ENCODE measurements at places on chromosomes 7 and 10. TPM values are rescaled to one million over a fixed set of nuclear protein-coding genes. Genes with fewer than 3 reads are reported as not detected.

GRCh38 chr7:79063019-79063698 is 390.3 kb downstream of the MAGI2 start:
- DNase-seq = no peak

EIF3B gene
- total RNA-seq = 337 TPM

DNA sequence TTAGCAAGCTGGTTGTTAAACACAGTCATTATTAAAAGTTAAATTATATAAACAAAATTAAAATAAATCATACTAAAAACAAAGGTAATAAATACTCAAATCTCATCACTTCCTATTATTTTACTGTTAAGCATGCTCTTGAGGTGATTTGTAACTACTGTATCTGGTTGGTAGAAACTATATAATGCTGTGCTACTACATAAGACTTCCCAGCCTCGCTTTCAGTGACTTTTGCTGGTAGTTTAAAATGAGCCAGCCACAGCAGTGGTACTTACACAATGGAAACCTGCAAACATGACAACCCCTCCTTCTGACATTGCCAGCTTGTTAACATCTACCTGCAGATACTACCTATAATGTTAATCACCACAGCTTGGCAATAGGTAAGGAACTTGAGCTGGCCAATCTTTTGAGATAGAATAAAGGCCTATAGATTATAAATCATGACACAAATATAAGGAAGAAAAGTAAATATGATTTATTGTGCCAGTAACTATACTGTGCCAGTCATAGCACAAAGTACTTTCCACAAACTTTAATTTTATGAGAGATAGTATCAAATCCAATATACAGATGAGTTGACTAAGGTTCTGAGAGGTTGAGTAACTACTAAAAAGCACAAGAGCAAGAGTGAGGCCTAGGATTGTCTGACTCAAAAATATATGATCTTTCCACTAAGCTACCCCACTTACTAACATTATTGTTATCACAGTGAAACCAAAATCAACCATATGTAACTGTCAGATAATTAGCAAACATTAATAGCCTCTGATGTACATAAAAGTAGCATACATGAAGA is 181.1 kb upstream of the ASAH2 start:
- no peak for DNase-seq

- no peak for DNase-seq
Measured at GRCh38 chr7:92872701-92873100, 36.3 kb upstream of the CDK6 start.

OGDHL gene
- 21.9 TPM for total RNA-seq

SHH gene
- 0.07 TPM for total RNA-seq

- DNase-seq = peak; percentile 45
Measured at GRCh38 chr7:135558337-135558767, 635 bp downstream of the NUP205 start.

GRCh38 chr7:53611043-53611442 is 575.6 kb downstream of the POM121L12 start:
- no peak for DNase-seq

CDNF gene
- 1.3 TPM for total RNA-seq

IDI2 gene
- not detected for total RNA-seq

MASTL gene
- 37.1 TPM for total RNA-seq

DNA sequence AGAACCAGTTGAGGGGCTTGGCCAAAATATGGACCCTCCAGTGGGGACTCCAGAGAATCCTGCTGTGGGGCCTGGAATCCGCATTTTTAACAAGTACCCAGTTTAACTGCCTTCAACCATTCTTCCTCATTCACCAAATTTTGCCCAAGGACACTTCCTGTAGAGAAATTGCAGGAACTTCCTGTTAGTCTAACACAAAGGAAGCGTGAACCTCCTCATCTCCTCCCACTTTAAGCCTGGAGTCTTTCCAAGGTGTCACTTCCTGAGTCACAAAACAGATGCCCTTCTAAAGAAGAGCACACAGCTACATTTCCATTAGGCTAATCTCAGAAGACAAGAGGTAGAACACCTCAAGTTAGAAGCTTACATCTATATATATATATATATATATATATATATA is 188.4 kb downstream of the PPP1R17 start:
- no peak for DNase-seq

CFAP43 gene
- total RNA-seq = 0.64 TPM

- no peak for DNase-seq
Measured at GRCh38 chr7:12221414-12221813, 10.3 kb downstream of the TMEM106B start.

CALY gene
- total RNA-seq = 2.9 TPM
